ENCODE measurements at places on chromosomes 6 and 20.

- peak; percentile 88 for DNase-seq
These were observed 31.6 kb upstream of the LAMA4 start for GRCh38 chr6:112286010-112286409.

DNA sequence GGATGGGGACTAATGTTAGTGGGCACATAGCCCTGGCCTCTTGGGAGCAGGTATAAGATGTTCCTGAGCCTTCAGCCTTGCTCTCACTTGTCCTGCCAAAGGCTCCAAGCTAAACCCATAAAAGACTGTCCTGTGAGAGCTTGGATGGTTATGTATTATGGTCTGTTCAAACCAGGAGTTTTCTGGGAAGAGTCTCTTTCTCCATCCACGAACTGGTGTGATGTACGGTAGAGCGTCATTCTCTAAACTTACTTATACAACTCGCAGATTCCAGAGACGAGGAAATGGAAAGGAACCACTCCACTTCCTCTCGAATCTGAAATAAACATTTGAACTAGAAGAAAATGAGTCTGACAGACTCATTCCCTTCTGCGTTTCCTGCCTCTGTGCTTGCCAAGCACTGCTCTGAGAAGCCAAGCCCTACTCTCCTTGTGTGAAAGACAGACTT, 5.3 kb downstream of the SOBP start:
- no peak for DNase-seq

GRCh38 chr6:80165143-80165542, 58.7 kb downstream of the BCKDHB start:
- peak; percentile 29 for DNase-seq

GRCh38 chr20:20386192-20386591, 18.3 kb downstream of the INSM1 start:
- DNase-seq, result no peak

- DNase-seq, result no peak
These were observed 225.3 kb upstream of the EPHA7 start for GRCh38 chr6:93644611-93645010.

DNA sequence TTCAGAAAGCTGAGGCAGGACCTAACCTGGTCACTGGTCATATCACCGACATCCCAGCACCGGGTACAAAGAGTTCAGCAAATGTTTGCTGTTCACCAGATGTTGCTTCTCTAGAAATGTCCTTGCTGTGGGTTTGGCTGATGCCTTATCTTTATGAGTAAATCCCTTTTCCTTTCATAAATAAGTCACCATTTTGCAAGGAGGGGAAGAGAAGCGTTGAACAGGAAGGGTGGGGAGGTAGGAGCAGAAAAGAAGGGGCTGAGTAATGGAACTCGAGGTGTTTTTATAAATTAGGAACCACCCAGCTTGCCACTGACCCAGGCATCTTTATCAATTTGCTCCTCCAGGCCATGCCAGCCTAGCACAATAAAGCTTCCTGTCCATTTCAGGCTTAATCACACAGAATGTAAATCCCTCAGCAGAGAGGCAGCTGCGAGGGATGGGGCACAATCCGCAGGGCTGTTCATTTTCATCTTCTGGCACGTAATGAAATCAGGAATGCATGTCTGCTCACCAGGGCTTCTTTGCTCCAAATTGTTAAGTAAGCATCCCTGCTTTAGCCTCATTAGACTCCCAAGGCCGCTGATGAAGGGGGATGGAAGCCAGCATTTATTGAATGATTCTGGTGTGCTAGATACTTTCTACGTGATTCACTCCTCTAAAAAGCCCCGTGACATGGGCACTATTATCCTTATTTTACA, 371.9 kb upstream of the CHD6 start:
- no peak for DNase-seq

- no peak for DNase-seq
These were observed 30.8 kb downstream of the GNAS start for GRCh38 chr20:58883241-58883691.

DNA sequence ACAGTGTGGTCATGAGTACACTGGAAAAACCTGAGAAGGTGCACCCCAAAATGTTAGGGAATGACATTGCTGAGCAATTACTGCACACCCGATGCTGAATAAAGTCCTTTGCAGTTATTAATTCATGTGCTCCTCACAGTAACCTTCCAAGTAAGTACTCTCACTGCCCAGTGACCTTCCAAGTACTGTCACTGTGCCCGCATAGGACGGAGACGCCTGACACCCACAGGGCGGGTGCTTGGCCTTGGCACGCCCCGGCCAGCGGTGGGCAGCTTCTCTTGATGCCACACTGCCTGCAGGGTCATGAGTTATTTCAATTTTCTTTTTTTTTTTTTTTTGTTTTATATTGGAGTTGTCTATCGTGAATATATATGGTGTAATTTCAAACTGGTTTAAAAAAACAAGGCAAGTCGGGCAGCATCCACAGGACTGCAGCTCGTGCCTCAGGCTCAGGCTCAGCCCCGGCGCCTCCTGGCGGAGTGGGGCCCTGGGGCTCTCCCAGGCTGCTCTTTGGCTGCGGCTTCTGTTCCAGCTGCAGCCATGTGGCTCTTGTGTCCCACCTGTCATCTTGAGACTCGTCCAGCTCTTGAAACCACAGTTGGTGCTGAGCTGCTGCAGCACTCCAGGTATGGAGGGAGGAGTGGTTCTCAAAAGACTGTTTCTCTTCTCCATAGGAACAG, 27.0 kb downstream of the PNLDC1 start:
- DNase-seq, result no peak

- no peak for DNase-seq
These were observed 236.6 kb upstream of the PDE10A start for GRCh38 chr6:165899611-165900010.

- DNase-seq, result no peak
These were observed 241.2 kb upstream of the PREP start for GRCh38 chr6:105644073-105644489.

DNA sequence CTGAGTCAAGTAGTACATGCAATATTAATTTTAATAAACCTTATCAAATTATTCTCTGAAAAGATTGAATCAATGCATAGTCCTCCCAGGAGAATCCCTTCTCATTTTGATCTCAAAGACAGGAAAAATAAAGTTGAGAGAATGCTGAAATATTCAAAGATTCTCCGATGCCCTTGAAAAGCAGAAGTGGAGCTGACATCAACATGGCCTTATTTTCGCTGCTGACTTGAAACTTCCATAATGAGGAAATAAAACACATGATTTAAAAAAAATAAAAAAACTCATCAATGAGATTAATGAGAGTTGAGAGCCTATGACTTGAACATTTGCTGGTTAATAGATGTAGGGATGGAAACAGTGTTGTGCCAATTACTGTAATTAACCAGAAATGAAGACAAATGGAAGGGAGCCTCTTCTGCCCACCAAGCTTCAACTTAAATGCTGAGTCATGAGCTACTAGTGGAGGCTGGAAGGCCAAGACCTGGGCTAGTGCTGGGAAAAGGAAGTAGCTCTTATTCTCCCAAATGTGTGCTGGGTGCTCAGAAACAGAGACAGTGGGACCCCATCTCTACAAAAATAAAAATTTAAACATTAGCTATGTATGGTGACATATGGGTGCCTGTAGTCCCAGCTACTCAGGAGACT, 139.9 kb downstream of the BFSP1 start:
- DNase-seq, result no peak

DNA sequence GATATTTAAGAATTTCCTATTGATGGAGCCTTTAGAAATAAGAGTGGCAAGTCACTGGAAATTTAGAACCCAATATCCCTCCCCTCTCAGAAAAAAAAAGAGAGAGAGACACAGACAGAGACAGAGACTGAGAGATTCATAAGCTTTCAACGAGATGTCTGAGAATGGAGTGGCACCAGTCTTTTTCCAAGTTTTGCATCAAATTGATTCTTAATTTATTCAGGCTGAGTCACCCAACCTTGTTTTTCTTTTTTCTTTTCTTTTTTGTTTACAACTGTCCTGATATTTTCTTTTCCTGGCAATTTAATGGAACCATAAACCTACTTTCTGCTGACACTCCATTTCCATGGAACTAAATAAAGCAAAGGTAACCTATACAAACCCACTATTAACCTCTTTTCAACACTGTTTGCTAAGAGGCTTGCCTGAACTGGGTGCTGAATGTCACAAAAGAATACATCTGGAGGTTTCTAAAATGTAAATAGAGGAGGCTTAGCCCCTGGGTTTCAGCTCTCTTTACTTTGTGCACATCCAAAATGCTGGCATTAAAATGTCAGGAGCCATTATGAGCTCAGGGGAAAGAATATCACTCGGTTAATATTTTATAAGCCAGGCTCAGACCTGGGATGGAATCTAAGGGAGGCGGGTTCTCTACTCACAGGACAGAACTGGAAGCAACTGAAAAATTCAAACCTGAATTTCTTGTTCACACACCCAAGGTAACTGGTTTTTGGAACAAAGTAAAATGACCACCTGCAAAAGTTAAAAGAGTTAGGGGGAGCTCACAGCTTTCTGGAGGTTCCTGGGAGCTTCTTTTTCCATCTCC, 100.8 kb downstream of the BFSP1 start:
- no peak for DNase-seq

DNA sequence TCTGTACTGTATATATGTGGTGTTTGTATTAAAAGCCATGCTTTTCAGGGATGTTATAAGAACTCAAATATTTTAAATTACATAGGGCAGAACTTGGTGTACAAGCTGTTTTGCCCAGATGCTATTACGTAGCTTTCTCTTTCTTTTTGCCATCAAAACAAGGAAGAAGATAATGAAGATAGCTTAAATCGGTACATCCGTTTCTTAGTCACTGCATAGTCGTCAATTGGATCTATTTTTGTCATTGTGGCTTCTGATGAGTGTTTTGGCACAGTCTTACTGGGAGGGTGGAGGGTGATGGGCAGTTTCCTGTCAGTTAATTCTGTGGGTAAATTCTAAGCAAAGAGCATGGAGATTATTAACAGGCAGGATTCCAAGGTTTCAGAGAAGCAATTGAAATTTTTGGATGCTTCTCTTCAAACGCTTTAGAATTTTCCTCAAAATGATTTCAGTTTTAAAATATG, 649.1 kb upstream of the GJE1 start:
- peak; percentile 77 for DNase-seq

DNA sequence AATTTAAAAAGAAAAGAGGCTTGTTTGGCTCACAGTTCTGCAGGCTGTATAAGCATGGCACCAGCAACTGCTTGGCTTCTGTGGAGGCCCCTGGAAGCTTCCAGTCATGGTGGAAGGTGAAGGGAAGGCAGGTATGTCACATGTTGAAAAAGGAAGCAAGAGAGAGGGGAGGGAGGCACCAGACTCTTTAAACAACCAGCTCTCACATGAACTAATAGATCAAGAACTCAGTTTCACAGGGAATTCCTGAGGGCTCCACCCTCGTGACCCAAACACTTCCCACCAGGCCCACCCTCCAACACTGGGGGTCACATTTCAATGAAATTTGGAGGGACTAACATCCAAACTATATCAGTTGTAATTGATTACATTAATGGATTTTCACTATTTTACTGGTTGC, 127.9 kb upstream of the MLIP start:
- DNase-seq, result no peak

DNA sequence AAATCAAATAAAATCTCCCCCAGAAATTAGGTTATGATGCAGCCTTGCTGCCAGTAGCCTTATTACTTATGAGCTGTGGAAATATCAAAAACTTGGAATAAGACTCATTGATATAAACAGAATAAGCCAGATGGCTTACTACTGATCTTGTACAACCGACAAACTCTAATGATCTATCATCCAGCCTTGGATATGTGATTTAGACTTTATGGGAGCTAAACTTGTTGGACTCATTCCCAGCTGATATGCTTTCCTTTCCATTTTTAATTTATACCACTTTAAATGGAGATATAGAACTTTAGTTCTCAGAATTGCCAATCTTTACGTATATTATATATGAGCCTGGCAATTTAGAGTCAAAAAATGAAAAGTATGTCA, 5.0 kb downstream of the UST start:
- DNase-seq, result no peak

DNA sequence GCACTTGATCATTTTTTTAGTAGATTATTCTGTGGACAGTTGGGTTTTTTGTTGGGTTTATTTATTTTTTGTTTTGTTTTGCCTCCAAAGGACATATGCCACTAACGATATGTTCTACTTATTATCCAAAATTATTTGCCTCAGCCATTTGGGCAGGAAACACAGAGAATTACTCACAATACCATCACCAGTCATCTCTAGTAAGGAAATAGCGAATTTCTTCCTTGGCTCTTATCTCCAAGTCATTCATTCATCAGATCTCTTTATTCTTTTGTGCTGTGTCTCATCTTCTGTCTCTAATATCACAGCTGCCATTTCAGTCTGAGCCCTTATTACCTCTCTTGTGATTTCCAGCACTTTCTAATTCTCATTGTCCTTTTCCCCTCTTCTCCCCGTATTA, 130.4 kb upstream of the SMLR1 start:
- DNase-seq, result no peak

All from activated CD8-positive, alpha-beta T cell treated with anti-CD3 and anti-CD28 coated beads, Interleukin-2, amount 10 ng/mL, durations not matched to agents 7 days and 5 days (primary cell).